ENCODE measurements at places on chromosomes 11 and 22.

DNA sequence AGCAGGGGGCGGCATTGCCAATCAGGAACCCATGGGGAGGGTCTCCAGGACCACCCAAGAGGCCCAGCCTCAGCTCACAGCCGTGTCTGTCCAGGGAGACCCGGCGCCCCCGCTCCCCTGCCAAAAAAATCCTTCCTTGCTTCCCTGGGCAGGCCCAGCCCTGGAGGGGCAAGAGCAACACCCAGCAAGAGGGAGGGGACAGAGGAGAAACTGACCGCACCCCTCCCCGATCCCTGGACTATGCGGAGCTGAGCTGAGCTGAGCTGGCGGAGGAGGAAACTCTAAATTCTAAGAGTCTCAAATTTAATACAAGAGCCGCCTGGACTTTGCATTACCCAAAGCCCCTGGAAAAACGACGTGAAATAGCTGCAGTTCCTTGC is 52.0 kb upstream of the SHISAL1 start:
- no peak for DNase-seq

GRCh38 chr11:87213444-87213843 is 175.7 kb downstream of the TMEM135 start:
- no peak for DNase-seq

DNA sequence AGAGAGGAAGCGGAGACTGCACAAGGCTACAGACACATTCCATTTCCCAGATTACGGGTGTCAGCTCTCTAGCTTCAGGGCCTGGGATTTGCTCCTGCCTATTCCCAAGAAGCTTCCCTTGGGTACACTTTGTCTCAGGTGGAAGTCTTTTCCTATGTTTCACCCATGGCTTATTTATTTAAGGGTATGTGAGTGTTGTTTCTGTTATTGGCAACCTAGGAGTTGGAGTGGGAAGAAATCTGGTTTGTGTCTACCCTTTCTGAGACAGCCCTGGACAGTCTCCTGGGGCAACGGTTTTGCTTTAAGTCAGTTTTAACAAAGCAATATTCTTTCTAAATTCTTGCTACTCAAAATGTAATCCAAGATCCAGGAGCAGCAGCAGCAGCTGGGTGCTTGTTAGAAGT is 127.0 kb downstream of the MICAL2 start:
- no peak for DNase-seq

DNA sequence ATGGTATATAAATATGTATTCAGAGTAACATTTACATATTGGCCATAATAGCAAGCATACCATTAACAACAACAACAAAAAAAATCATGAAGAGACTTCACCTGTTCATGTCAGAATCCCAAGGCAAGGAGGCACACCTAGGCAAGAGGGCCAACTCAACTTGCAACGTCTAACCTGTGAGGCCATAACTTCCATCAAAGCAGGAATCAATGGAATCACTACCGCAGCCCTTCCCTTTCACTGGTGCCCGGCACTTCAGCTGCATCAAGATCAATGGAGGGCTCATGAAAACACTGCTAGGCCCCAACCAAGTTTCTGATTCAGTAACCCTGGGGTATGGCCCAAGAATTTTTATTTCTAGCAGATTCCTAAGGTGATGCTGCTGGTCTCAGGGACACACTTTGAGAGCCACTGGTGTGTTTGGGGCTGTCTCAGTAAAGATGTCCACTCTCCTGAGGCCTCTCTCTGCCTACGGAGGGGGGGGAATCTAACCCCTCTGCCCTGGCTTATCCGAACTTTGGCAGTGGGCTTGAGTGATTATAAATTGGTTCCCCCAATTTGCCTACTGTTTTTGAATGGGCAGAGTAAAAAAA is 8.0 kb downstream of the ZFTA start:
- no peak for DNase-seq

GRCh38 chr11:18282626-18283025 is 16.6 kb downstream of the SAA1 start:
- DNase-seq = no peak
